ENCODE measurements at places on chromosomes 4 and X.

DNA sequence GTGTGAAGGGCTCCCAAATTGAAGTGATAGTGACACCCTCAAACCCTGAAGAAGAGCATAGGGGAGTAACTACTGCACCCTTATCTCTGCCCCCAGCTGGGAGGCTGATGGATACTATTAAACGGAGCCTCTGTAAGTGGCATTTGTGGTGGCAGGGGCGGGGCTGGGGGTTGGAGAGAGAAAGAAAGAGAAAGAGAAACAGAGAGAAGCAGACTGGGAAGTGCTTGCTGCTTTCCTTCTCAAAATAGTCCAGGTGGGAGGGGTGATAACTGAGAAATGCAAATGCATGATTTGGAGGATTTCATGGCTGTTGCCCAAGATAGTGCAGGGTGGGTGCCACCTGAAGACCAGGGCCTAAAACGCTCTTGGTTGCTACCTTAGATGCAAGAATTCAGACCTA lies 253.5 kb upstream of the GATB start:
- H3K27ac ChIP-seq, result no peak overlapping the region
- no peaks in the 10 kb centered on the region for H3K36me3 ChIP-seq
- no peaks in the 10 kb centered on the region for H3K27me3 ChIP-seq

DNA sequence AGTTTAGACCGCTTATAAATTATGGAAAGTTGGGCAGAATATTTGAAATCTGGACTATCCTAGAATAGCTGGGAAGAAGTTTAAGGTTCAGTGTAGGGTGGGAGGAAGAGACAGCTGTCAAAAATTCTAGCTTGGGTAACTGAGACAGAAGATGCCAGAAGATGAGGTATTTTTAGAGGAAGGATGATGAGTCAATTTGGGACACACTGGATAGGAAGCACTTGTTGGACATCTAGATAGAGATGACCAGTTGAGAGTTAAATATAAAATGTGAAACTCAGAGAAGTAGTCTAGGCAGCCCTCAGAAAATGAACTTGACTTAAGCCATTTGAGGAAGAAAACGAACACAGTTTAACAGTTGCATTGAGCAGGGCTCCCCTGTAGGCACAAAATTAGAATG lies 137.9 kb upstream of the MAP9 start:
- H3K36me3 ChIP-seq, result no peaks in the 10 kb centered on the region
- no peak overlapping the region for H3K27ac ChIP-seq
- H3K4me3 ChIP-seq, result no peak overlapping the region

- no peaks in the 10 kb centered on the region for H3K4me1 ChIP-seq
- H3K4me3 ChIP-seq, result no peak overlapping the region
- no peak overlapping the region for H3K27ac ChIP-seq
- DNase-seq, result no peak
- no peaks in the 10 kb centered on the region for H3K36me3 ChIP-seq
- no peaks in the 10 kb centered on the region for H3K27me3 ChIP-seq
These were observed 320.4 kb upstream of the BOD1L1 start for GRCh38 chr4:13947921-13948320.

GRCh38 chrX:98432413-98432812 lies 1548.7 kb downstream of the RPA4 start:
- no peaks in the 10 kb centered on the region for H3K36me3 ChIP-seq
- H3K4me3 ChIP-seq, result no peak overlapping the region
- H3K27ac ChIP-seq, result no peak overlapping the region
- no peak for DNase-seq
- H3K27me3 ChIP-seq, result no peaks in the 10 kb centered on the region

GRCh38 chr4:121243485-121243884 lies 79.4 kb upstream of the TNIP3 start:
- no peaks in the 10 kb centered on the region for H3K4me1 ChIP-seq
- no peaks in the 10 kb centered on the region for H3K36me3 ChIP-seq
- no peaks in the 10 kb centered on the region for H3K27me3 ChIP-seq
- no peak for DNase-seq
- H3K27ac ChIP-seq, result no peak overlapping the region

DNA sequence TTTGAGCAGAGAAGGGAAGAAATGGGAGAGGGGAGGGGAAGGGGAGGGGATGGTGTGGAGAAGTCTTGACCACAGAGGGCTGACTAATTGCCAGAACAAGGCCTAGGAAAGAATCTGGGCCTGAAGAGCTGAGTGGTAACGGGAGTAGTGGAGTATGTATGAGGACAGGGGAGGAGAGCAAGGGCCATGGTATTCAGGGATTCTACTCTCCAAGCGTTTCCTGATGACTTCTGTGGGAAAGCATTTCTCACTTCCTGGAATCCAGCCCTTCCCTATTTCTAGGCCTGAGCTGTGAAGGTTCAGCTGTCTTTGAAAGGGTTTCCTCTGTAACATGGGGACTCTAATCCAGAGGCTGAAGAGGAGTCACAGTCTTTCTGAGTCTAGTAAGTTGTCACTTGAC lies 19.7 kb upstream of the SOX3 start:
- no peaks in the 10 kb centered on the region for H3K36me3 ChIP-seq
- no peak overlapping the region for H3K27ac ChIP-seq
- DNase-seq, result no peak
- no peaks in the 10 kb centered on the region for H3K27me3 ChIP-seq

GRCh38 chr4:25095837-25096236 lies 64.4 kb downstream of the SEPSECS start:
- no peak overlapping the region for H3K27ac ChIP-seq
- peaks cover 4% of the 10 kb centered on the region for H3K27me3 ChIP-seq
- H3K36me3 ChIP-seq, result no peaks in the 10 kb centered on the region
- H3K4me1 ChIP-seq, result no peaks in the 10 kb centered on the region
- H3K4me3 ChIP-seq, result no peak overlapping the region
- DNase-seq, result no peak

DNA sequence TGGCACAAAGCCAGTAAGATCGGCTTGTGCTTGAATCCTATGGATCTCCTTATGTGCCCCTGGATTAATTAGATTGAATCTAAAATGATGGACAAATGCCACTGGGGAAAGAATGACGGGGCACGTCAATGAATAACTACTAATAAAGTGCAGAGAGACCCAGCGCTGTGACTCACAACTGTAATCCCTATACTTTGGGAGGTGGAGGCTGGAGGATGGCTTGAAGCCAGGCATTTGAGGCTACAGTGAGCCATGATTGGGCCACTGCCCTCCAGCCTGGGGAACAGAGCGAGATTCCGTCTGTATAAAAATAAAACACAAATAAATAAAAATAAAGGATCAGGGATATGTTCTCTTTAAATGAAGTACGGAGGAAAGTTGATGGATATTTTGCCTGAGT lies 179.4 kb downstream of the DCHS2 start:
- no peak for DNase-seq
- no peak overlapping the region for H3K27ac ChIP-seq
- no peaks in the 10 kb centered on the region for H3K27me3 ChIP-seq
- H3K4me3 ChIP-seq, result no peak overlapping the region
- no peaks in the 10 kb centered on the region for H3K36me3 ChIP-seq

- H3K36me3 ChIP-seq, result no peaks in the 10 kb centered on the region
- H3K4me3 ChIP-seq, result no peak overlapping the region
These were observed 34.9 kb upstream of the CLDN24 start for GRCh38 chr4:183356931-183357675.

DNA sequence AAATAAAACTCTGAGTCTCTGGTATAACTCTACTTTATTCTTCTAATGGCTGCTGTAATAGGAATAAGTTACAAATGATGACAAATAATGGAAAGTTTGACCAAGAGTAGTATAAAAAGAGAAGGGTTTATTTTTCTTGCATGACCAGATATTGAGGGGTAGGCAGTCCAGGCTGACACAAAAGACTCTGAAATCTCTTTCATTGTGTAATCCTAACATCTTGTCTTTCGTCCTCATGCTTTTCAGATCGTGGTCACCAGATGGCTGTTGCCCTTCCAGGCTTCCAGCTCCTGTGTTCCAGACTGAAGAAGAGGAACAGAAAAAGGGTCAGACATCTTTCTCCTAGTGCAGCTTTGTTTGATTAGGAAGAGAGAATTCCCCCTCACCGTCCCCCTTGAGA lies 176.9 kb upstream of the GK2 start:
- H3K36me3 ChIP-seq, result no peaks in the 10 kb centered on the region
- H3K27ac ChIP-seq, result no peak overlapping the region
- no peak for DNase-seq
- H3K4me1 ChIP-seq, result no peaks in the 10 kb centered on the region

DNA sequence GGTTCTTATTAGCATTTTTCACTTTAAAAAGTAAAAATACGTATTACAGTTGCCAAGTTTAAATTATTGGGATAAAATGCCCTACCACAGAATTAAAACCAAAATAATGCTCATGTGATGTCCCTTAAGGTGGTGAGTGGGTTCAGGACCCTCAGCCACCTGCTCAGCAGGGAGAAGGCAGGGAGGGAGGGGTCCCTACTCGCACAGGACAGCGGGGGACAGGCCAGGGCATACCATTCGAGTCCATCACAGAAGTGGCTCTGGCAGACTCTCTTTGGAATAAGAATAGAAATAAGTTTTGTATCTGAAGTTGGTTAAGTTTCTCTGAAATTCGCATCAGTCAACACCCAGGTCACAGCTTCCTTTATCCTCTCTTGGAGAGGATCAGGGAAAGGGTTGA lies 37.7 kb downstream of the NOP14 start:
- H3K4me1 ChIP-seq, result peaks cover 6% of the 10 kb centered on the region
- no peak for DNase-seq
- H3K27me3 ChIP-seq, result no peaks in the 10 kb centered on the region

GRCh38 chr4:114082348-114082747 lies 102.9 kb upstream of the ARSJ start:
- no peaks in the 10 kb centered on the region for H3K27me3 ChIP-seq
- H3K36me3 ChIP-seq, result no peaks in the 10 kb centered on the region
- no peaks in the 10 kb centered on the region for H3K4me1 ChIP-seq

DNA sequence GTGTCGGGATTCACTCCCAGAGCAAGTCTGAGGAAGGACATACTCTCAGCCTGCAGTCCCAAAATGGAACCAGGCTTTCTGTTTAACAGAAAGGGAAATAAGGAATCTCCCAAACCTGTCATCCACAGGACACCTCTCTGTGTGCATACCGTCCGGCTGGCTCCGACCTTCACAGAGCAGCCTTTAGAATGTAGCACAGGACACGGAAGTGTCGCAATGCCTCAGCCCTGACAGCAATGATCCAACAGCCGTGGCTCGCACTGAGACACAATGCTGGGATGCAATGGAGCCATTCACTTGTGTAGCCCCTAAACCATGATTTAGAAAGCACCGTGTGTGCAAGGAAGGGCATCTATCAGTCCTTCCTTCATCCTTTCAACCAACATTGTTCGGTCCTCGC lies 15.5 kb upstream of the HELT start:
- no peak for DNase-seq
- peaks cover under 1% of the 10 kb centered on the region for H3K27me3 ChIP-seq
- H3K27ac ChIP-seq, result no peak overlapping the region
- no peaks in the 10 kb centered on the region for H3K36me3 ChIP-seq
- H3K4me1 ChIP-seq, result peaks cover 10% of the 10 kb centered on the region

DNA sequence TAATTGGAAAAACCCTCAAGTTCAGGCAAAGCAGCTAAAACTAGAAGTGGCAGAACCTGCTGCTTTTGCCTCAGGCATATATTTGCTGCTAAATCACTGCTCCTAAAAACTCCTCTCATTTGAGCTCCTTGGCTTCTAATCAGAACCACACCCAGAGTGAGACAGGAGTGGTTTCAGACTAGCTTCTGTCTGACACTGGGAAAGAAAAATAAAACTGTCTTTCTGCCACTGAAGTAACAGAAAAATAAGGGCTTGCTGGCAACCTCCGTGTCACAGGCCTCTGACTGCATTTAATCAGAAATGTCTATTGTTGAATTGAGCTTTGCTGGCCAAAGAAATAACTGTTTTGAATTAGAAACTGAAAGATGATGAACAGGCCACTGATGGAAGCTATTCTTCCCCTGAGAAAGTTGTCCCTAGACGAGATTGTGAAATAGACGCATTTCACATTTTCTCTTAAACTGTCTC lies 52.1 kb upstream of the RAP2C start:
- no peaks in the 10 kb centered on the region for H3K36me3 ChIP-seq
- H3K4me3 ChIP-seq, result no peak overlapping the region
- H3K27ac ChIP-seq, result peak overlapping the region; percentile 71

DNA sequence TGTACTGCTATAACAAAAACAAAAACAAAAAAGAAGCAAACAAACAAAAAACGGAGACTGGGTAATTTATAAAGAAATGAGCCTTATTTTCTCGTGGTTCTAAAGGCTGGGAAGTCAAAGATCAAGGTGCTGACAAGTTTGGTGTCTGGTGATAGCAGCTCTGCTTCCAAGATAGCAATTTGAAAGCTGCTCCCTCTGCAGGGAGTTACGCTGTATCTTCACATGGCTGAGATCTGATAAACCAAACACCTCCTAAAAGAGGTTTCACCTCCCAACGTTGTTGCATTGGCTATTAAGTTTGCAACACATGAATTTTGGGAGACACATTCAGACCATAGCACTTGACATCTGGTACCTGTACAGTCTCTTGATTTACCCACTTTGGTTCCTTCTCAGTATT lies 854.2 kb downstream of the CENPC start:
- H3K27me3 ChIP-seq, result no peaks in the 10 kb centered on the region
- no peak overlapping the region for H3K27ac ChIP-seq
- H3K4me1 ChIP-seq, result no peaks in the 10 kb centered on the region
- no peaks in the 10 kb centered on the region for H3K36me3 ChIP-seq
- no peak for DNase-seq
- H3K4me3 ChIP-seq, result no peak overlapping the region

GRCh38 chr4:54961357-54961975 lies 163.9 kb downstream of the KDR start:
- no peak overlapping the region for H3K27ac ChIP-seq
- no peaks in the 10 kb centered on the region for H3K27me3 ChIP-seq
- H3K36me3 ChIP-seq, result no peaks in the 10 kb centered on the region
- no peak overlapping the region for H3K4me3 ChIP-seq
- H3K4me1 ChIP-seq, result no peaks in the 10 kb centered on the region

- no peaks in the 10 kb centered on the region for H3K36me3 ChIP-seq
- H3K4me1 ChIP-seq, result no peaks in the 10 kb centered on the region
- no peak for DNase-seq
- H3K27ac ChIP-seq, result no peak overlapping the region
- no peaks in the 10 kb centered on the region for H3K27me3 ChIP-seq
- H3K4me3 ChIP-seq, result no peak overlapping the region
These were observed 7.8 kb upstream of the TMEM144 start for GRCh38 chr4:158202481-158202880.

DNA sequence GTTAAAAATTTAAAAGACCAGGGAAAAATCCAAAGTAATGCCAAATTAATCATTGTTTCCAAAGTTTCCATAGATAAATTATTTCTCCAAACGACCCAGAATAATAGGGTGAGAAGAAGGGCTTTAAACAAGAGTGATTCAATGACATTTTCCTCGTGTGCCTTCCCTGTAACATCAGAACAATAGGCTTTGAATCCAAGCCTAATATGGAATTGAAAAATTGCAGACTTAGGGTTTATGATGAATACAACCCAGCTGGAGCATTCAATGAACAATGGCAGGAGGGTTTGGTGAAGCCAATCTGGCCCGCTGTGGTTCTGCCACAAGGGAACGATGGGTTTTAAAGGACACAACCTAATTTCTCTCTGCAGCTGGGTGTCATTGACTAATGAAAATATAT lies 94.2 kb downstream of the CBLL2 start:
- no peaks in the 10 kb centered on the region for H3K27me3 ChIP-seq
- no peak overlapping the region for H3K27ac ChIP-seq
- no peak for DNase-seq
- no peak overlapping the region for H3K4me3 ChIP-seq
- no peaks in the 10 kb centered on the region for H3K4me1 ChIP-seq

GRCh38 chr4:125432078-125432477 lies 117.3 kb downstream of the FAT4 start:
- no peaks in the 10 kb centered on the region for H3K4me1 ChIP-seq
- H3K36me3 ChIP-seq, result peaks cover 7% of the 10 kb centered on the region
- H3K27me3 ChIP-seq, result no peaks in the 10 kb centered on the region
- no peak for DNase-seq
- H3K27ac ChIP-seq, result no peak overlapping the region
